Cardiac ventricle fibroblast (primary cell): ENCODE measurements at places on chromosomes 4 and X. TPM values are rescaled to one million over a fixed set of nuclear protein-coding genes. Genes with fewer than 3 reads are reported as not detected.

Gene USP26
- not detected in 2 replicates for total RNA-seq

Gene AMTN
- not detected in 2 replicates for total RNA-seq

Gene TBC1D9
- total RNA-seq: 18.9 and 20.4 TPM in 2 replicates

Gene MSMO1
- 41.0 and 44.5 TPM in 2 replicates for total RNA-seq

Gene HAND2
- total RNA-seq: 14.4 and 15.3 TPM in 2 replicates

Gene UBA1
- total RNA-seq: 123 and 127 TPM in 2 replicates

Gene MAMLD1
- total RNA-seq: 1.1 and 1.7 TPM in 2 replicates

Gene BEX5
- total RNA-seq: not detected in 2 replicates

Gene DIPK2B
- 2.6 and 2.9 TPM in 2 replicates for total RNA-seq

Gene GAGE12E
- total RNA-seq: not detected in 2 replicates

Gene TRIML2
- not detected in 2 replicates for total RNA-seq

Gene TMEM192
- total RNA-seq: 8.2 and 12.9 TPM in 2 replicates
